Naive thymus-derived CD4-positive, alpha-beta T cell (primary cell): ENCODE measurements at places on chromosomes 16 and 17.
A peak's percentile ranks its signal among the peaks of the same experiment; 100 is the strongest.

- DNase-seq = no peak
Observed at GRCh38 chr17:55327225-55328088, 62.7 kb downstream of the HLF start.

DNA sequence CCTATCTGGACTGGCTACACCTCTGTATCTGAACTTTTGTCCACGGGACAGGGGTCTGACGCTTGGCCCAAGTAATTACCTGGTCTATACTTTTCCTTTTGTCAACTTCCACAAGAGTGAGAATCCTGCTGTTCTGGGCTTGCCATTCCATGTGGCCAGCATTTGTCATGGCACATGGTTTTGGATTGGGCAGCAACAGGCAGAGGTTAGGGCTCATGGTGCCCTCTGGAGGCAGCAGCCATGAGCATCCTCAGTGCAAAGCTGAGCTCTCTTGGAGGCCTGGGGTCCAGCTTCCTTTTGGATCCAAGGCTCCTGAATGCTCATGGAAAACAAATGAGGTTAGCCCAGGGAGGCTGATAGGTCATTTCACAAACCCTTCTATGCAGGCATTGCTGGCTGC, 7.5 kb upstream of the EDC4 start:
- peak; percentile 19 for DNase-seq

DNA sequence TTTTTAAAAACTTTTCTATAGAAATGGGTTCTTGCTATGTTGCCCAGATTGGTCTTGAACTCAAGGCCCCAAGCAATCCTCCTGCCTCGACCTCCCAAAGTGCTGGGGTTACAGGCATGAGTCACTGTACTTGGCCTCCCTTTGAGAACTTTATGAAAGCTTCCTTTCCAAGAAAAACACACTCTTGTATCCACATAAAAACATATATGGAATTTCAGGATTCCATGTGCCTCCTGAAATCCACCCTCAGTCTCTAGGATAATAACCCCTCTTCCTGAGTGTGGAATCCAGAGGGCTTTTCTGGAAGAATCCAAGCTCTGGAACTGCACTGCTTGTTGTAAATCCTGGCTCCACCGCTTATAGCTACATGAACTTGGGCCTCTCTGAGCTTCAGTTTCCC, 53.2 kb upstream of the MRTFB start:
- no peak for DNase-seq

GRCh38 chr17:17228521-17229279, 8.3 kb downstream of the FLCN start:
- DNase-seq = no peak

- DNase-seq = no peak
Observed at GRCh38 chr16:27967169-27967568, 96.3 kb downstream of the GSG1L start.

GRCh38 chr16:66468321-66468965, 41.3 kb downstream of the BEAN1 start:
- no peak for DNase-seq

DNA sequence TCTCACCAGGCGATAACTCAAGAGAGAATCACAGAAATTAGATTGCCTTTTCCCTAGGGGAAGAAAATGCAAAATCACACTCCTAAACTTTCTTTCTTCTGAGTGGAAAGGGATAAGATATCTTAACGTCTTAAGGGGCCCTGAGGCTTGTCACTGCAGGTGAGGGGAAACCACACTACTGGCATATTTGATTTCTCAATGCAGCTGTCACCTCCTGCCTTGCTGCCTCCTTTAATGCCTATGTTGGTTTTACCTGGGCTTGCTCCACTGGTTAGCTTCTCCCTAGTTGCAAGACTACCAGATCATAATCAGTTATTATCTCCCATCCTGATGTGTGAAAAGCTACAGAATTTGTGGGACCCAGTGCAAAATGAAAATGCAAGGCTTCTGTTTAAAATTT, 4.5 kb upstream of the HERPUD1 start:
- DNase-seq = no peak
